ENCODE measurements at places on chromosomes 12 and 14.

GRCh38 chr12:123143736-123144461 lies 7.0 kb downstream of the PITPNM2 start:
- no peak for DNase-seq

GRCh38 chr12:109740694-109741245 lies 27.1 kb downstream of the FAM222A start:
- DNase-seq: no peak

DNA sequence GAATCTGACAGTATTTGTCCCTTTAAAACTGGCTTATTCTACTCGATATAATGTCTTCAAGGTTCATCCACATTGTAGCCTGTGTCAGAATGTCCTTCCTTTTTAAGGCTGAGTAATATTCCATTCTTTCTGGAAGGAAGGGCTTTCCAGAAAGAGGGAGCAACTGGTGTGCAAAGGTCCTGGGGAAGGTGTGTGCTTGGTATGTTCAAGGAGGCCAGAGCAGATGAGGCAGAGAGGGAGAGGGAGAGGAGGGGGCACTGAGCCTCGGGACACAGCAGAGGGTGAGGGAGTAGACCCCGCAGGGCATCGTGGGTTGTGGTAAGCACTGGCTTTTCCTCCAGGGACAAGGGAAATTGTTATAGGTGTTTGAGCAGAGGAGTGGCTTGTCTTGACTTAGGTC lies 90.9 kb upstream of the NCOR2 start:
- DNase-seq: no peak

DNA sequence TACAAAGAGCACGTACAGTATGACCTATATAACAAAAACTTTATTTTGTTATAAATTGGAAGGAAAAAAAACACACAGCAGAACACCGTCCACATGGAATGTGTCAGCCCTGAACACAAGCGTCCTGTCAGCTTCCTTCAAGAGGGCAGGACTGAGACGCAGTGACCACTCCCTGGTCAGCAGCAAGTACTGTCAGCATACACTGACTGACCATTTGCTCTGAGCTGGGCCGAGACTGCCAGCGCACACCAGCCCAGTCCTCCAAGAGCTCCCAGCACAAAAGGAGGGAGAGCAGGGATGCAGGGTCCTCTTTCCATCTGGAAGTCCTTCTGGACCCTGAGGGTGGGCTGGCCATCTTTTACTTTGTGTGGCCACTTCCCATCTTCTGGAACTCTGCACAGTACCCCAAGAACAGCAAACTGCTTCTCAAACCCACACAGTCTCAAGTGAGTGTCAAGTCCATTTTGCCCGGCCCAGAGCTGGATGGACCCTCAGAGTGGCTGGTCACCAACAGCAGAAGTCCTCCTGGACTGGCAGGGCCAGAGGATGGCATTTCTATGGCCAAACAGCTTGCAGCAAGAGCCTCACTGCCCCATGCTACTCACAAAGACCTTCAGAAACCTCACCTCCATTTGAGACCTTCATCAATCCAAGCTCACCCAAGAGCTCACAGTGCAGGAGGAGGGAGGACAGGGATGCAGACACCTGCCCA lies 11.7 kb downstream of the CCDC88C start:
- no peak for DNase-seq

DNA sequence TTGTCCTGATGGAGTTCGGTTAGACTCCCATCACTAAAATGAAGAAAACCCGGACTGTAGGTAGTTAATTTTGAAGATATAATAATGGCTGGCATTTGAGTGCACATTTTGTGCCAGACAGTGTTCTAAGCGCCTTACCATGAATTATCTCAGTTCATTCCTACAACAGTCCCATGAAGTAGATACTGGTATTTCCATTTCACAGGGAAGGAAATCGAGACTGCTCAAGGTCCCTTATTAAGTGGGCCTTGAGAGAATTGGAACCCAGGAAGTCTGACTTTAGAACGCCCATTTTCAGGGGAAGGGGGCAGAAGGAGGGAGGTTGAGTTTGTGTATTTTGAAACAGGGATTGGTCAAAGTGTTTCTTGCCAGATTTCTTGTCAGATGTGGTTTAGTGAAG lies 855 bp downstream of the MNAT1 start:
- DNase-seq: no peak

- no peak for DNase-seq
These were observed 16.0 kb downstream of the C14orf132 start for GRCh38 chr14:96055065-96055752.

DNA sequence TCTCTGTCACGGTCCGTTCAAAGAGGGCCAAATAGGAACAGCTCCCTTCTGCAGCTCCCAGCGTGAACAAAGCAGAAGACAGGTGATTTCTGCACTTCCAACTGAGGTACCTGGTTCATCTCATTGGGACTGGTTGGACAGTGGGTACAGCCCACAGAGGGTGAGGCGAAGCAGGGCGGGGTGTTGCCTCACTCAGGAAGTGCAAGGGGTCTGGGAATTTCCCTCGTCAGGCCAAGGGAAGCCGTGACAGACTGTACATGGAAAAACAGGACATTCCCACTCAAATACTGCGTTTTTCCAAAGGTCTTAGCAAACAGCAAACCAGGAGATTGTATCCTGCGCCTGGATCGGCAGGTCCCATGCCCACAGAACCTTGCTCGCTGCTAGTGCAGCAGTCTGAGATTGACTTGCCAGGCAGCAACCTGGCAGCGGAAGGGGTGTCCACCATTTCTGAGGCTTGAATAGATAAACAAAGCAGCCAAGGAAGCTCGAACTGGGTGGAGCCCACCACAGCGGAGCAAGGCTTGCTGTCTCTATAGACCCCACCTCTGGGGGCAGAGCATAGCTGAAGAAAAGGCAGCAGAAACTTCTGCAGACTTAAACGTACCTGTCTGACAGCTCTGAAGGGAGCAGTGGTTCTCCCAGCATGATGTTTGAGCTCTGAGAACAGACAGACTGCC lies 22.7 kb downstream of the SLC38A1 start:
- no peak for DNase-seq

DNA sequence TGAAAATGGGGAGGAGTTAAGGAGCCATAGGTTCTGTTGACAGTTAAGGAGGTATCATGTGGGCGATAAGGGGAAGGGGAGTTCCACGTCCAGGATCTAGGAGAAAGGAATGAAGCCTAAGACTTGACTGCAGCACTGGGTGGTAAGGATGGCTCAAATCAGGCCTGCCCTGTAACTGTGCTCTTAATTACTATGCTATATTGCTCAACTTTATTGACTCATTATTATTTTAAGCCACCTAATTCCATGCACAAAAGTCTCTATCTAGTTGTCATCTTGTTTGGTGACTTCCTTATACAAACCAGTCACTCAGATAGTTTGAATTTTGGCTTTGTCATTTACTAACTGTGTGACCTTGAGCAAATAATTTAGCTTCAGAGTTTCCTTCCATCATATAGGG lies 242.1 kb upstream of the ARHGAP5 start:
- DNase-seq: no peak

DNA sequence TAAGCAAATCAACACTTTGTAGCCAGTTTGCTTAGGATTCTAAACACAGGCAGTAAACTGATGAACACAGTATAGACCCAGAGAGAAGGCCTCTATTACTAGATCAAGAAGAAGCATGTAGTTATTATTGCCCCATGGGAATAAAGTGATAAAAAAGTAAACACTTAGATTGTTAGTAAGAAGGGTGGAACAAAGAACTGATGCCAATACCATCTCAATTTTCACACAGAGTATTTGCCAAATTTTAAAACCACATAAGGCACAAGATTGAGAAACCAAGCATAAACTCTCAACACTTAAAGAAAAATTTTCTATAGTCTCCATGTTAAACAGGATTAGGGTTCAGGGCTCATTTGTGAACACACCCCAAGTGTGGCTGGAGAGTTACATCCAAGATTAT lies 77.0 kb upstream of the SYT1 start:
- no peak for DNase-seq

DNA sequence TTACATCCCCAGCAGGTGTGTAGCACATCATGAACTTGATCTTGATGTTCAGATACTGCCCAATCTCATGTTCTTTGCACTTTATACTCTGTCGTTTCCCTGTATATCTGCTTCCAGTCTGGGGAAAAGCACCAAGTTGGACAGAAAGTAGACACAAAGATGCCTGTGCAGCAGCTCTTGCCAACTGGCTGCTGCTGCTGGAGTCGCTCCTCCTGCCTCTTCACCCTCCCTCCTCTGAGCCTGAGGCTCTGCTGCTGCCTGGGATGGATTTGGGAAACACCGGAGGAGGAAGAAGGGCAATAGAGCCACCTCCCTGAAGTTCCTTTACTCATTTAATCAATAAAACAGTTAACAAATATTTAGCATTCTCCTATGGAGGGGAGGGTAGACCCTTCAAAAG lies 32.4 kb downstream of the ADCK1 start:
- DNase-seq: no peak

DNA sequence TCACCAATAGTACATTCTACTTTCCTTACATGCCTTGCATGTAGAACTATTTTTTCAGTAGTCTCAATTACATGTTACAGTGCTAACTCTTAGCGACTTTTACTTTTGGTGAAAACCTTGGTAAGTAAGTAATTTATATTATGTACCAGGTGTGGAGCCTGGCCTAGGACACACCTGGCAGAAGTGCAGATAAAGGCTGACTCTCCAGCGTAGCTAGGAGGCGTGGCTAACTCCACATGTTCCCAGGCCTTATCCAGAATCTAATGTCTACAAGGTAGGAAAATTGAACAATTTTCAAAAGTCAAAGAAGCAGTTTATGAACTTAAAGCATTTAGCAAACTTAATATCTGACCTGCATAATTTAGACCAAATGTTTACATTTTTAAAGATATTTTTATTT lies 157.4 kb downstream of the DHRS2 start:
- no peak for DNase-seq

Data from GDM1 (cell line).